ENCODE measurements at places on chromosomes 16 and 17.

DNA sequence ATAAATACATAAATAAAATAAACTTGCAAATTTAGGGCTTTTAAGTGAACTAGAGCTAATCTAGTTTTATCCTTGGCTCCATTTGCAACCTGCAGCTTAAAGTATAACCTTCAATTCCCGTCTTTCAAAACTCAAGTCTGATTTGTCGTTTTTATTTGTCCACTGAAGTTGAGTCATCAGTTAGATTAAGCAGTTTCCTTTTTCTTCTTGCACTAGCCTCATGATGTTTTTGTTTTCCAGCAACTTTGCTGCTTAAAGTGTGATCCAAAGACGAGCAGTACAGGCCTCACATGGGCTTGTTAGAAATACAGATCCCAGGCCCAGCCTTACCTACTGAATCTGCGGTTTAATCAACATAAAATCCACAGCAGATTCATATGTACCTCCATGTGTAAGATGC, 13.8 kb downstream of the ARSG start:
- no peak for DNase-seq

- DNase-seq, result no peak
Measured at GRCh38 chr17:63224644-63225043, 221.5 kb downstream of the CYB561 start.

GRCh38 chr17:77958716-77959125, 218 bp downstream of the TNRC6C start:
- no peak for DNase-seq

- DNase-seq, result no peak
Measured at GRCh38 chr16:49964973-49965372, 60.1 kb upstream of the CNEP1R1 start.

- no peak for DNase-seq
Measured at GRCh38 chr17:81033535-81034167, 1.3 kb upstream of the BAIAP2 start.

- no peak for DNase-seq
Measured at GRCh38 chr17:6303664-6304063, 131.3 kb downstream of the AIPL1 start.

- DNase-seq, result no peak
Measured at GRCh38 chr17:70172923-70173322, 3.6 kb downstream of the KCNJ2 start.

All from occipital lobe (tissue), 3 donors.